ENCODE measurements at places on chromosomes 11 and 22.

GRCh38 chr11:115706626-115707135 is 202.5 kb upstream of the CADM1 start:
- DNase-seq: no peak

DNA sequence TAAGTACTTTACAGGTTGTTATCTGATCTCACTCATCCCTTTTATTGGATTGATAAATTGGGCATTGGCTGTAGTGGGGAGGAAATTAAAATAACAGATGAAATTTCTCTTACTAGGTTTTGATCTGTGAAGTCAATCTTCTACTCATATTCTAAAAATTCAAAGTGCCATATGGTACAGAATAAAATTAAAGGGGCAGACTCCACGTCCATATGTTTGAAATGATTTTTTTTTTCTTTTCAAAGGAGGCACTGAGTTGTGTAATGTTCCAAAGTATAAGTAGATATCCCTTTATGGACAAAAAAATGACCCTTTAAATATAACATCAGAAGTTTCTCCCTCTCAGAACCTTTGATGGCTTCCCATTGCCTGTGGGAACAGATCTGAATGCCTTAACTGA is 207.4 kb downstream of the DBX1 start:
- no peak for DNase-seq

DNA sequence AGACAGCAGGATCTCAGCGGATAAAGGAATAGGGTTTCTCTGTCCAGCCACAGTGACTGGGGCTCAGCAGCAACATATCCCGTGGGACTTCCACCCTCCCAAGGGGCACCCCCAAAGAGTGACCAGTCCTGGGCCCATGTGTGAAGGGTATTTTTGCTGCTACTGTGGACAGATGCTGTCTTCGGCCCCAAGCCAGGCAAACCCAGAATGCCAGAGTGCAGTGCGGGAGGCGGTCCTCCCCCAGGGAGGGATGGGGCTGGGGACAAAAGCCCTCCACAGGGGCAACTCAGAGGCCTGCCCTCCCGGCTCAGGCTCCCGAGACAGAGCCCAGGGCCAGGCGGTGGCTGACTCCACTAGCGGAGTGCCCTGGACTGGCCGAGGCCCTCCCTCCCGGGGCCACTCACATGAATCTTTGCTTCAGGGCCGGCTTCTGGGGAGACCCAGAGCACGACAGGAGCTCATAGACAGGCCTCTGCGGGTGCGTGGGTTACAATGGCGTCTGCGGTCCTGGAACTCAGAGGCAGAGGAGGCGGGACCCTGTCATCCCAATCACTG is 34.7 kb upstream of the WNT7B start:
- DNase-seq: peak; percentile 59

DNA sequence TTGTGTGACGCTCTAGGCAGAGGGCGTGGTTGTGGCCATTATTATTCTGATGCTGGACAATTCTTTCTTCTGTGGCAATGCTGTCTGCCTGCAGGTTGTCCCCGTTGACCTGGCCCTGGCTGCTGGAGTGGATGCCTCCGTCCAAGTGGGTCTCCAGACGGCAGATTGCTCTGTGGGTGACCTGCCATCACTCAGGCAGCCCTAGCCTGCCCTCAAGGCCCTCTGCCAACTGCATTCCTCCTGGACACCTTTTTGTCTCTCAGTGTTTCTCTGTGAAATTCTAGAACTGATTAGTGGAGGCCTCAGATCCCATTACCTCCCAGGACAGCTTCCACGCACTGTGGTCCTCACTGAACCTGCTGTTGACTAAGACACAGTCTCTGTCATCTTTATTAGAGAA is 86.7 kb downstream of the TBC1D22A start:
- DNase-seq: no peak

- no peak for DNase-seq
Observed at GRCh38 chr11:24046731-24047130, 450.1 kb upstream of the LUZP2 start.

DNA sequence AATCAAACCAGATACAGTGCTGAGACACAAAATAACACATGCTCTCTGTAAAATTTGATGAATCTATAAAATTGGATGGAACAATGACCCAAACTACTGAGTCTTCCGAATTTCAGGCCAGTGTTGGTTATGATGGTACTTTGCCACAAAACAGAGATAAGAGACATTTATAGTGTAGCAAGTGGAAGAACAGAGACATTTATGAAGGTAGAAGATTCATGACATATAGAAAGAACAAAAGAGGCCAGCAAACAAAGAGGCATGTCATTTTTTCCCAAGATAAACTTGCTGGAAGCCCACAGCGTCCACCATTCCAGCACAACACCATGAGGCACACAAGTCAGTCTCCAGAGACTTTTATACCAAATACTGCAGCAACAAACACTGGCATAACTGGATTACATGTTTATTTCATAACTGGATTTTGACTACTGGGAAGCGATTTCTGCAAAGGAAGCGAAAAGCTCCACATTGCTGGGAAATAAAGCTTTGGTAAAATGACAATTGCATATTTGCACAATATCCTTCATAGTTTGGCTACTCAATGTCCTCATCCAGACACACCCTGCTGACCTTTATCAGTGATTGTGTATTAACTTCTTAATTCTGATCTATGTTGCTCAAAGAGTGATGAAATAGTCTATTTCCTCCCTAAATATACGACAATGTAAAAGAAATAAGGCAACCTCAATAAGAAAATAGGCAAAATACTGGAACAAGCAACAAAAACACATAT is 17.5 kb downstream of the DDI1 start:
- DNase-seq: no peak

Measured in H7 (cell line).